ENCODE measurements at places on chromosomes 13 and 19.

DNA sequence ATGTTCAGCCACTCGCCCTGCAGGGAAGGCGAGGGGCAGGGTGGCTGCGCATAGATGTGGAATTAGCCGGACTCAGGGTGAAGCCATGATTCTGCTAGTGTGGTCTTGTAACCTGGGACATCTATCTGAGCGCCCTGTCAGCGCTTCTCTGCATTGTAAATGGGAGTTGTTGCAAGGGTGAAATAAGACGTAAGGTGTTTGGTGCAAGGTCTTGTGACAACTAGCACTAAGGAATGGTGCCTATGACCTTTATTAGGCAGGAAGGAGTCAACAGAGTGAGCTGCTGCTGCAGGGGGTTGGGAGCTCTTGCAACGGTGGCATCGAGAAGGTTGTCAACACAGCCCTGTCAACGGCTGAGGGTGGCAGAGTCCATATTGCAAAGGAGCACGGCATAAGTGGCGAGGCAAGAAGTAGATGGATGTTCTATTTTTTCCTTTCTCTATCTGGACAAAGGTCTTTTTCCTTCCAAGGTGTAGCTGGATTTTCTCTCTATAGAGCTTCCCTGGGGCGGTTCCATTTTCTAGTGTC is 49.3 kb downstream of the IRS2 start:
- DNase-seq: no peak

DNA sequence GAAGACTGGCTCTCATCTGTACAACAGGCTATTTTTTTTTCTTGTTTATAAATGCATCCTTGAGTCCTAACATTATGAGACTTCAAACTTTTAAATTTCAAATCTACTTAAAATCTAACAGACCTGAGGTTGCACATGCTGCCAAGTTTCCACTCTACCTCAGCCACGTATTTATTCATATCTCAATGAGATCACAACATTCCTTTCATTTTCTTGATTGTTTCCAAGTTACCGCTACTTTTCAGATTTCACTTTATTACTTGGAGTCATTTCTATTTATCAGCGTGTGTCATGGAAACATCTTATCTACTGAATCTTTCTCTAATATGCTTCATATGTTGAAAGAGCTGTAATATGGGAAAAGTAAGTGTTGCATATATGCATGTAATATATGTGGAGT is 1257.5 kb upstream of the ATXN8OS start:
- no peak for DNase-seq

- DNase-seq: no peak
Observed at GRCh38 chr13:97196340-97196739, 25.8 kb upstream of the MBNL2 start.

DNA sequence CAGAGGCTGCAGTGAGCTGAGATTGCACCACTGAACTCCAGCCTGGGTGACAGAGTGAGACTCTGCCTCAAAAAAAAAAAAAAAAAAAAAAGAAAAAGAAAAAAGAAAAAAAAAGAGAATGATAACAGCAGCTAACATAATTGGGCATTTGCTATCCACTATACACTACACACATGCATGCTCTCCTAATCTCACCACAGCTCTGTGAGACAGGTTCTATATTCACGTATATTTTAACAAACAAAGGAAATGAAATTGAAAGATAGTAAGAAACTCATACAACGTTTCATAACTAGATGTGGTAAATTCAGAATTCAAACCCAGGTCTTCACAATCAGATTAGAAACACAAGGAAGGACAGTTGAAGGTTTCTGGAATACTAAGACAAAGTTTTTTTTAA is 265.7 kb downstream of the DIAPH3 start:
- DNase-seq: no peak

DNA sequence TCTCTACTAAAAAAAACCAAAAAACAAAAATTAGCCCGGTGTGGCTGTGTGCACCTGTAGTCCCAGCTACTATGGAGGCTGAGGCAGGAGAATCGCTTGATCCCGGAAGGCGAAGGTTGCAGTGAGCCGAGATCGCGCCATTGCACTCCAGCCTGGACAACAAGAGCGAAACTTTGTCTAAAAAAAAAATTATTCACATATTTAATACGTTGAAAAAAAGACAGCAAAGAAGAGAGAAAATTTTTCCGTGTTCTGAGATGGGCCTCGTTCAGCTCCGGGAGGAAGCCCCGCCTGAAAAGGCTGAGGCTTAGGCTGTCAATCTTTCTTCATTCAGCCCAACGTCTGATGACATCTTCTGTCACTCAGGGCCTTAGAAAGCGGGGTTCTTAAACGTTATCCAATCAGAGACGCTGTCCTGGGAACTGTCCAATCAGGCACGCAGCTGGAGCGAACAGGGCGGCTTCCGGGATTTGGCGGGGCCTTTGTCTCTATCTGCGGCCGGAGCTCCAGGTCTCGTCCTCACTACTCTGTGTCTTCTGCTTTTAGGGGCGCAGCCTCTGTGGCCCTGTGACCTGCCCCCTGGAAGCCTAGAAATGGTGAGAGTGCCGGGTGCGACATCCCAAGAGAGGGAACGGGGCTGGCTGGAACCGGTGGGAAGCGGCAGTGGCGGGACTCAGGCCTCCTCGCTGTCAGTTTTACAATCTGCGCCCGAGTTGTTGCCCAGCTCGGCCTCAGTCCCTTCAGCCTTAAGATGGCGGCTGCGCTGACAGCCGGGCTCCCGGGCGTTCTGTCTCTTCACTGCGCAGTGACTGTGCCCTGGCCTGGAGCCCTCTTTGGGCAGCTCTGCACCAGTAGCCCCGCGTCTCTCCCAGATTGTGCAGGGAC is at the start of gene ZNF726:
Gene ZNF726 (plus strand): TSS at position 485 of the 885 bp plus-strand sequence. CDS start 109 bp downstream, at position 594.
- peak; percentile 92 for DNase-seq

- DNase-seq: no peak
Observed at GRCh38 chr19:14786421-14786851, 8.1 kb upstream of the ADGRE2 start.

DNA sequence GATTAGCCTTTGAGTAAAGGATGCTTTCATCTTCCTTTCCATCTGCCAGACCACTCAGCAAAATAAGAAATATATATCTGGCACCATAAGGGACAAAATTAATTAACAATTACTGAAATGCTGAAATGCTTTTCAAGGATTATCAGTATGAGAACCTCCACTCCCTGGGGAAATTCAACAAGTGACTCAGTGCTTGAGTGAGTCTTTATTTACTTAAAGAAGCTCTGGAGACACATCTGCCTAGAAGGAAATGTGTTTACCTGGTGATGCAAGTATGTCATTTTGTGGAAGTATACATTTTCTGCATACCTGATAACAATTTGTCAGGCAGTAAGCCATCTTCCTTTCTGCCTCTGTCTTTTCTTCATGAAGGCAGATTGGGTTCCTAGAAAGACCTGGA is 23.4 kb downstream of the ZNF560 start:
- DNase-seq: no peak

GRCh38 chr13:102212729-102213128 is 189.1 kb downstream of the FGF14 start:
- DNase-seq: no peak

DNA sequence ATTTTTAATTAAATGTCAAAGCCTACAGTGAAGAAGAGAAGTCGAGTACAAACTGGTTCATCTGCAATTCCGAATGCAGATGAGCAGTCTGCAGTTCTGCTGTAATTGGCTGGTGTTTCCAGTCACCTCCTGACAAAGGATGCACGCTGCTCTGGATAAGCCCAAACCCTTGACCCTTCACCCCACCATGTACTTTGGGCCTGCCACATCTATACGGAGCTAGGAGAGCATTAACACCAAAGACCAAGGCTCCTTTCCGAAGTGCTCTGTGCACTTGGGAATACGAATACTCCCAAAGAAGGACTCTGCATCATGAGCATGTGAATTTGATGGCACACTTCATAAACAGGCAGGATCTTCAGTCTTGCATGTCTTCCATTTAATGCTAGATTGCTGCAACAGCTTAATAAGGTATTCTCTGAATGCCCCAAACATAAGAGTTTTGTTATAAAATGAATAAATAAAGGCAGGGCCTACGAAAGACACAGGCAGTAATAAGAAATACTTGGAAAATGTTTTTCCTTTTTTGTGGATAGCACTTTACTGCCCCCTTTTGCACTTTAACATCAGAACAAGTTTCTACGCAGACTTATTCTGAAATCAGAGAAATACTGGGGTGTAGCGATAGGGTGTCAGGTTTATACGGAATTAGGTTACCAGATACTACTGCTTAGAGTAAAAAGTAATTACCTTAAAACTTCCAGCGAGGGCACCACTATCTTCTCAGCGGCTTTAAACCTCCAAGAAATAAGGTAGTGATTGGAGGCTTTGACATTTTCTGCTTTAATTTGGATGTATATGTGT is 15.0 kb downstream of the EFNB2 start:
- DNase-seq: no peak

GRCh38 chr19:37594982-37595382 is 306 bp downstream of the ZNF540 start:
- DNase-seq: peak; percentile 65

DNA sequence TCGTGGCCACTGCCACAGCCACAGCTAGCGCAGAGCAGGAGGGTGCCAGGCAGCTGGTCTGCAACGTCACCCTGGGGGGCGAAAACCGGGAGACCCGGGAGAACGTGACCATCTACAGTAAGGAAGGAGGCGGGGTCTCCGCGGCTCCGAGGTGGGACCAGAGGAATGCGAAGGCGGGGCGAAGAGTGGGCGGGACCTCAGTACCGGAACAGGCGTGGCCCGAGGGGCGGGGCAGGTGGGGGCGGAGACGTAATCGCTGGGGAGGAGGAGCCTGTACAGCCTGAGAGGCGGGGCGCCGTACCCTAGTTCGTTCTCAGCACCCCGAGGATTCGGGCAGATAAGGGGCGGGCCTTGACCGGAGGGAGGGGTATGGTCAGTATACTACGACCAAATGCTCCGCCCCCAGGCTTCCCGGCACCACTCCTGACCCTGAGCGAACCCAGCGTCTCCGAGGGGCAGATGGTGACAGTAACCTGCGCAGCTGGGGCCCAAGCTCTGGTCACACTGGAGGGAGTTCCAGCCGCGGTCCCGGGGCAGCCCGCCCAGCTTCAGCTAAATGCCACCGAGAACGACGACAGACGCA is 2.5 kb downstream of the ICAM5 start:
- peak; percentile 58 for DNase-seq
